ENCODE measurements at places on chromosomes 3 and 15.

- no peak for DNase-seq
These were observed 54.4 kb downstream of the KCNH8 start for GRCh38 chr3:19202754-19203153.

GRCh38 chr3:31903686-31904431 is 77.2 kb downstream of the OSBPL10 start:
- no peak for DNase-seq

DNA sequence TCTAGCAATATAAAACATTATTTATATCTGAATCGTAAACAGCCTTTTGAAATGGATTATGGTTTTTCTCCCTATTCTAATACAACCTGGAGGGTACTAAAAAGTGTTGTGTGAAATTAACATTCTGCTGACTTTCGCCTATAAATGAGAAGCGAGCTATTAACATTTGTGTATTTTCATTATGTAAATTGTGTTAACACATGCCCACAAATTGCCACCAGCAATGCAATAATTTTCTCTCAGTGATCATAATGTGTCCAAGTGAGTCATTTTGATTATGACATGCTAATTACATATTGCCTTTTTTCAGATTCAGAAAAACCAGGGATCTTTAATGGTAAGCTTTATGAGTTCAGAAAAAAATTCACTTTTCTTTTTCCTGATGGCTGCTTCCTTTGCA is 77.4 kb upstream of the SKOR1 start:
- no peak for DNase-seq

- DNase-seq: no peak
These were observed 1.5 kb upstream of the RBM15B start for GRCh38 chr3:51389423-51390183.

GRCh38 chr3:119665954-119666559 is 5.7 kb upstream of the POPDC2 start:
- no peak for DNase-seq

DNA sequence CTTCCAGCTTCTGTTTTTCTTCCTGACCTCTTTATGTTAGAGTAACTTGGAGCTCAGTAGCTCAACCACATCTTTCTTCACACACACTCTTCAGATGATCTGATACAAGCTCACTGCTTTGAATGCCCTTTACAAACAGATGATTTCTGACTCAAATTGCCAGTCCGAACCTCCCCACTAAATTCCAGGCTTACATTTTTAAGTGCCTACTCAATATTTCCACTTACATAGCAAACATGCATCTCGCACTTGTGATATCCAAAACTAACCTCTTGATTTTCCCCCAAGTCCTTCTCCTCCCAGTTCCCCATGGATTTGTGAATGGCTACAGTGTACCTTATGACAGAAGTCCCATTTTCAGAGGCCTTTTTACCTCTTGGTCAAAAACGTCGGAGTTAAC is 139.1 kb downstream of the GBE1 start:
- DNase-seq: no peak

DNA sequence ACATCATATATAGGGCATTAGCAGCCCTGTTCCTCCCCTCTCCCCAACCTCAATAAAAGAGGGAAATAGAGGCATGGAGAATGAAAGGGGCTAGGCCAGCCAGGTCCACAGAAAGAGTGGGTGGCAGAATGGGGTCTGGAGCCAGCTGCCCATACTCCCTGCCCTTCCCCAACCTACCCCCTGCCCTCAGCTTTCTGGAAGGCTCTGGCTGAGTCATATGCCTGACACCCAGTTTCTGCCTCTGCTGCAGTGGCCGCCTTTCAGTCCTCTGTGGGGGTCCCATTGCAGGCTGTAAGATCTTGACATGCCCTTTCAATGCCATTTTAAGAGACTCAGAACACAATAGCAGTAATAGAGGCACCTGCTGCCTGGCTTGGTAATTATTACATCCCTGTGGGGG is 95.7 kb downstream of the LINGO1 start:
- no peak for DNase-seq

DNA sequence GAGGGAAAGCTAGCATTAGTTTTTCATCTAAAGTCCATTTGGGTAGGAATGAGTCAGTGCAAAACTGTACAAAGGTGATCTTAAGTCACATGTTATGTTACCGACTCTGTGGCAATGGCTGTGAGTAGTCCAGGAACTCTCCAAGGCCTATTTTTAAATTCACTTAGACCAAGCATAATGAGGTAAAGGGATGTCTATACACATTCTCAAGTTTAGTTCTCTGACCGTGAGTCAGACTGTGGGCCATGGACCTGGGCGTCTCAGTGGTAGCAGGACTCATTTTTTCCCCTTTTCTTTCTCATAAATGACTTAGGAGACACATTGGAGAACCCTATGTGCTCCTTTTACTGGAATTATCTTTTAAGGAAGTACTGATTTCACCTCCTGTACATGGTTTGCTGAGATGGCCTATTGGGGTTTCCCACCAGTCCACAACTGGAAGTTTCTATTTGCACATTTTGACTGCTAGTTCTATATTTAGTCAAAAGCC is 488.7 kb upstream of the TPRG1 start:
- DNase-seq: no peak

GRCh38 chr15:39281094-39281493 is 299.8 kb upstream of the THBS1 start:
- no peak for DNase-seq

DNA sequence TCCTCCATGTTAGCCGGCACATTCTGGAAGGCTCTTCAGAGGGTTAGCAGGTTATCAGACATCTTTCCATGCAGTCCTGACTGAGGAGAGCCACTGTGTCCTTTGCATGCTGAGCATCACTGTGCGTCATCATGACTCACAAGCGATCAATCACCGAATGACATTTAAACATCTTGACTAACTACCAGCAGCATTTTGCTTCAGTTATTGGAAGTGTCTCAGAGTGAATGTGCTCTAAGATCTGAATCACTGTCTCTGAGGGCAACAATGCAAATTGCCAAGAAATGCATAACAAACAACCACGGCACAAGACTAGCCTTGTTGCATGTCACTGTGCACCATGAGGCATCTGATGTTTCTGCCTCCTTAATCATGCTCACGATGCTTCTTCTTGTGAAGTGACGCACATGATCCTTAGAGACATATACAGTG is 18.3 kb upstream of the ATP8B4 start:
- DNase-seq: no peak

DNA sequence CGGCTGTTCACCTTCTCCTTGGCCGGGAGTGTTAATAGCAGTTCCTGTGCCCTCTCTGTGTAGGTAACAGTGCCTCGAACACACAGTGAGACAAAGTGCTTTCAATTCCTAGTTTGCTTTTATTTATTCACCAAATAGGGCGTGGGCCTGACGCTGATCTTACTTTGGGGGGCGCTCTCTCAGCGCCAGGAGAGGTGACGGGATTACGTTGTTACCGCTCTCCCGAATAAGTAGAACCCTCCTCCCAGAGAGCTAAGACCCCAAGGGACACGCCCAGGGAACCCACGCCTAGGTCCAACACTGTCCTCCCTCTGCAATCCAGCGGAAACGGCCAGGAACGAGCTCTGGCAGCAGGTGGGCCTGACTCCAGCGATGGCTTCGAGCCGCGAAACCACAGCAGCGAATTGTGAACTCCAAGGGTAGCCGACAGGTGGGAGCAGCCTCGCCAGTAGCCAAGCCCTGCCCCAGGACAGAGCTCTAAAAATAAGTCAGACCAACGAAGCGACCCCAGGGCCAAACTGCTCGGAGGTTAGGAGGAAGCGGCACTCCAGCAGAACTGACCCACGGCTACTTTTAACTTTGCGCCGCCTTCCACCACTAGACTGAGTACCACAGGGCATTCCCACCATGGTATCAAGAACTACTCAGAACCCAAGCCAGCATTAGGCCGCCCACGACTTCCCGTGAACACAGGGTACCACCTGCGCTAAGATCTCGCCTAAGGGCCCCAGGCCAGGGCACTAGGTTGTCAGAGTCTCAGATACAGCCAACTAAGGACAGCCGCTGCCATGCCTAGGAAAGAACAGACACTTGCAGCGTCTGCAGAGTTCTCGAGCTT is 1.6 kb upstream of the SIN3A start:
- DNase-seq: no peak

DNA sequence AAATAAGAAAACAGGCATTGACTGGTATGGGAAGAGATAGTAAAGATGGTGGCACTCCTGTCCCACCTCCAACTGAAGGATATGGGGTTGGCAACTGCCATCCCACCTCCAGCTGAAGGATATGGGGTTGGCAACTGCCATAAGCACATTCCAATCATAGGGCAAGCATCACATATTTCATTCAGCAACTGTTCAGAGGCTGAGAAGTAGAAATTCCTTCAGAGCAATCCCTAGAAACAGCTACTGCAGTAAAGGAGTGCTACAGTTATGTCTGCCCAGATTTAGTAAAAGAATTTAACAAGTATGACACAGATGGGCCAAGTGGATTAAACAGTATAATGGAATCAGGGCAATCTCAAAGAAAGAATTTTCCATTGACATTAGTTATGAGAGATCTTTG is 156.8 kb downstream of the IMPG2 start:
- no peak for DNase-seq

DNA sequence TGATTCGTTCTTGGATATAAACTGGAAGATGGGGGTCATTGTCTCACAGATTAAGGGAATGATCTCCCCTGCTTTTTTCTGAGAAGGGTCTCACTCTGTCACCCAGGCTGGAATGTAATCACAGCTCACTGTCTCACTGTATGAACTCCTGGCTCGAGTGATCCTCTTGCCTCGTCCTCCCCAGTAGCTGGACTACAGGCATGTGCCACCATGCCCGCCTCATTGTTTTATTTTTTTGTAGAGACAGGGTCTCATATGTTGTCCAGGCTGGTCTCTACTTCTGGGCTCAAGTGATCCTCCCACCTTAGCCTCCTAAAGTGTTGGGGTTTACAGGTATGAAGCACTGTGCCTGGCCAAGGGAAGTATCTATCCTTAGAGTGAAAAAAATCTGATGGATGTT is 5.4 kb downstream of the OXSR1 start:
- no peak for DNase-seq

DNA sequence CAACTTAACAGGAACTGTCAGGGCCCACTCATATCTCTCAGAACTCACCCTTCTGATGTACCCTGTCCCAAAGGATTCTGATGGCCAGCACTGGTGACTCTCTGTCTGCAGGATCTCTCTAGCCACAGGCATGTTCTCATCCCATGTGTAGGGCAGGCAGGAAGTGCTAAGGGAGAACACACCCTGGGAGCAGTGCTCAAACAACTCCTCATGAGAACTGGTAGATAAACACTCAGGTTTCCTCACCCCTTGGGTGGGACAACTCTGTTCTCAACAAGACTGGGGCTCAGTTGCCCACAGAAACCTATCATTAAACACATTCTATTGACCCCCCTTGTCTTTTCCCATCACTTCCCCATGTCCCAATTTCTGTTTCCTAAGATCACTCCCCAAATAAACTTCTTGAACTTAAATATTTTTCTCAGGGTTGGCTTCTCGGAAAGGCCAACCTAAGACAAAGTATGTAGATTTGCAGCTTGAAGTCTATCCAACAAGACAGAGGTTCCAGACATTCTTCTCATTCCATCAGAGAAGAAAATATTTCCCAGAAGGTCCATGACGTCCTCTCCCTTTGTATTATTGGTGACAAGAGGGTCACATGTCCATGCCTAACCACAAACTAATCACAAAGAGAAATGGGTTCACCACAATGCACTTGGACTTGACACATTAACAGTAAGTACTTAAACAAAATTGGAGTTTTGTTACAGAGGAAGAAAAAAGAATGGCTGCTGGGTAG is 276.6 kb upstream of the GADL1 start:
- DNase-seq: no peak

DNA sequence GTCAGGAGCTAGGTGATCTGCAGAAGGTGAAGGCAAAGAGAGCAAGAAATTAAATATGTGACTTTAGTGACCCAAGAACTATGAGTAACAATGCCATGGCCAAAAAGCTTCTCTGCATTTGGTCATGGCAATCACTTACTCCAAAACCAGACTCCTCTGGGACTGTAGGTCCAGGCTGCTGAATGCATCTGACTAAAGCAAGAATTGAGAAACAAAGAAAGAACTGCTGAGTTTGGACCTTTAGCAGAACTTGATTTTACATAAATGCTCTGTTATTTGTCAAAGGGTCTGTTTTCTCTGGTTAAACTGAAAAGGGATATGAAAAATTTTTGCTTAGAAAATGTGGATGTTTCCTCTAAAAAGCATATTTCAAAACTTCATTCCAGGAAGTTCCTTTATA is 1102.2 kb downstream of the IGSF11 start:
- DNase-seq: no peak

- DNase-seq: no peak
These were observed 62.8 kb upstream of the LEKR1 start for GRCh38 chr3:156763386-156763785.

GRCh38 chr3:69941439-69942176 is 57.9 kb upstream of the SAMMSON start:
- DNase-seq: no peak

- DNase-seq: no peak
These were observed 35.5 kb downstream of the ARRDC4 start for GRCh38 chr15:97995881-97996603.

GRCh38 chr15:34984889-34985630 is 3.0 kb downstream of the ZNF770 start:
- DNase-seq: no peak

DNA sequence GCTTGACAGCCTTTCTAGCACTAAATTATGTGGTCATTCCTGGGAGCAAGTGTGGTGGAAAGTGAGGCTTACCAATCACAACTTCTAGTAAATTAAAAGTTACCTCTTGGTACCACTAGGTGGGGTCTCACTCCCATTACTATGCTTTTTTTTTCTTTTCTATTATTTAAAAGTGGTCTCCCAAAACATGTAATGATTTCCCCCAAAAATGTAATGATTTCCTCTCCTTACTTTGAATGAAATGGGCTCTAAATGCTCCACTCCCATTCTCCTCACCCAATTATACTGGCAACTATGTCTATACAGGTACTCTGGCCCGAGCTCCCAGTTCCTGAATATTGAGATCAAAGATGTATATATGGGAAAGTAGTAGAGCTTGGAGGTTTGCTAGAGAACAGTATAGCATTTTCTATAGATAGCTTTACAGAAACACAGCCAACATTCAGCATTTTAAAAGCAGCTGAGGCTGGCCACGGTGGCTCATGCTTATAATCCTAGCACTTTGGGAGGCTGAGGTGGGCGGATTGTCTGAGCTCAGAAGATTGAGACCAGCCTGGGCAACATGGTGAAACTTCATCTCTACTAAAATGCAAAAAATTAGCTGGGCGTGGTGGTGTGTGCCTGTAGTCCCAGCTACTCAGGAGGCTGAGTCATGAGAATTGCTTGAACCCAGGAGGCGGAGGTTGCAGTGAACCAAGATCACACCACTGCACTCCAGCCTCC is 70.9 kb downstream of the DCUN1D1 start:
- no peak for DNase-seq

DNA sequence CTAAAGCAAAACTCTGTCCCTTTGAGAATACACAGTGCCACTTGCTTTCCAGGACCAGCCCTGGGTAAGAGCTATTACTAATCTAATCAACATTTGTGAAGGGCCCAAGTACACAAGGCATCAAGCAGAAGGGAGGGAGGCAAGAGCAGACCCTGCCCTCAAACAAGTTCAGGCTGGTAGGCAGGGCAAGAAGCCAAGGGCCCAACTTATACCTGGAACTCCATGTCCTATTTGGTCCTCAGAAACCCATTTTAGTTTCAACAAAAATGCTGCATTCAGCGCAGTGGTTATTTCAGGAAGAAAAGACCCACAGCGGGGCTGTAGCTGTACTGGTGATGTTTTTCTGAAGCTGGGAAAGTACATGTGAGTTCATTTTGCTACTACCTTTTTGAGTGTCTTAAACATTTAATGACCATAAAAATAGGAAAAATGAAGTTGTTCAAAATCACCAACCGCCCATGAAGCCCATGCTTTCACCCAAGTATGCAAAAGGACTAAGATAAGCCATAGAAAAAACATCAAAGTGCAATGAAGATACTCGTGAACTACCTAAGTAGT is 2.8 kb downstream of the RPS17 start:
- no peak for DNase-seq
